Adrenal gland (tissue), 19 donors: ENCODE measurements at places on chromosomes 1 and 21. TPM values are rescaled to one million over a fixed set of nuclear protein-coding genes. Genes with fewer than 3 reads are reported as not detected.

LMX1A gene
- not detected for total RNA-seq

ACOT11 gene
- 12.1 TPM for total RNA-seq

OTUD7B gene
- 45.7 TPM for total RNA-seq

RYR2 gene
- total RNA-seq: 0.09 TPM

FCRL1 gene
- not detected for total RNA-seq

RNU1-3 gene
- total RNA-seq: 5,330 TPM

PTGFR gene
- 5.6 TPM for total RNA-seq

TNFRSF25 gene
- 27.3 TPM for total RNA-seq

GBP1 gene
- 15.6 TPM for total RNA-seq

FAM163A gene
- not detected for total RNA-seq

UQCRHL gene
- total RNA-seq: 0.57 TPM

BGLAP gene
- 2.1 TPM for total RNA-seq

ZNF670 gene
- total RNA-seq: 1.5 TPM

DNA sequence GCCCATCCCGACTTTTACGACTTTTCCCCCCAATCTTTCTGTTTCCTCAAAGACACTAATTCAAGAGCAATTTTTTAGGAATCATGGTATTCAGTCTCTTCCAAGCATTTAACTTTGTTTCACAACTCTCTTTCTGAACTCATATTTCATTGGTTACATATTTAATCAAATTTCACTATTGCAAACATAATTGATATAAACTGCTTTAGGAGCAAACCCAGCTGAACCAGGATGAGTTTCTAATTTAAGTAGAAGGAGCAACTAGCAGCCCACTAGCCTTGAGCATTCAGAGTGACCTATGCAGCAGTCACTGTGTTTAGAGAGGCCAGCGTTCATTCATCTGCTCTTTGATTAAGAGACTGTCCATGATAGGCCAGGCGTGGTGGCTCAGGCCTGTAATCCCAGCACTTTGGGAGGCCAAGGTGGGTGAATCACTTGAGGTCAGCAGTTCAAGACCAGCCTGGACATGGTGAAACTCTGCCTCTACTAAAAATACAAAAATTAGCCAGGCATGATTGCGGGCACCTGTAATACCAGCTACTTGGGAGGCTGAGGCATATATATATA is 1.8 kb downstream of the CELA2B start:
- peak; percentile 68 for DNase-seq

- no peak for DNase-seq
These were observed 11.6 kb upstream of the GJA9 start for GRCh38 chr1:38892976-38893375.

DNA sequence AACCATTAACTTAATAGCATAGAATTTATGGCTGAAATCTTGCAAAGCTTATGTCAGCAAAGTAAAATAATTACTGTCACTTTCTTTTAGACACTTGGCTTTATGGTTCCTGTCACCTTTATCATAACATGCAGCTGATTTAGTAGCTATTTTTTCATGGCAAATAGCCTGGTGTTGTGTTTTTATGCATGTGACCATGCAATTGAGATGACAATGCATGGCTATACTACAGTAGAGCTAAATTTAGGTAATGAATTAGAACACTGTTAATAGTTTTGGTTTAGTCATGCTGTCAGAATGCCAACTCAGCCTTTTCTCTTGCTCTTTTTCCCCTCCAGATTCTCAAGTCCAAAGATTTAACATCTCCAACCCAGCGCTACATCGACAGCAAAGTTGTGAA is 88.6 kb downstream of the TGFB2 start:
- DNase-seq: no peak

DNA sequence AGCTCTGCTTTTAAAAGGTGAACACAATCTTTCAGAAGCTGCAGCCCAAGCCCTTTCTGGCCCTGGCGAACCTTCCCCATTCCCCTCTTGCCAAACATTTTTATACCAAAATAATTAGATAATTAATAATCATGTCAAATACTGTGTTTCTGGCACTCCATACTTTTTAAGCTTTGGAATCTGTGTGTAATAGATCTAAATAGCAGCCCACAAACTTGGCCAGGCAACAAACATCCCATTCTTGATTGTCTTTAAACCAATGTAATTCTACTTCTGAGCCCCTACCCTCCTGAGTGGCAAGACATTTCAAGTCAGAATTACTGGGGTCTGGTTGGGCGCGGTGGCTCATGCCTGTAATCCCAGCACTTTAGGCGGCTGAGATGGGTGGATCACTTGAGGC is 137.7 kb downstream of the NAV1 start:
- no peak for DNase-seq

GRCh38 chr1:23500466-23500865 is 16.5 kb upstream of the ASAP3 start:
- DNase-seq: no peak

GRCh38 chr1:224065455-224065854 is 48.5 kb upstream of the FBXO28 start:
- DNase-seq: no peak

GRCh38 chr1:34639701-34640100 is 115.1 kb upstream of the GJB5 start:
- no peak for DNase-seq

- no peak for DNase-seq
These were observed 10.3 kb upstream of the CFAP126 start for GRCh38 chr1:161378014-161378413.

DNA sequence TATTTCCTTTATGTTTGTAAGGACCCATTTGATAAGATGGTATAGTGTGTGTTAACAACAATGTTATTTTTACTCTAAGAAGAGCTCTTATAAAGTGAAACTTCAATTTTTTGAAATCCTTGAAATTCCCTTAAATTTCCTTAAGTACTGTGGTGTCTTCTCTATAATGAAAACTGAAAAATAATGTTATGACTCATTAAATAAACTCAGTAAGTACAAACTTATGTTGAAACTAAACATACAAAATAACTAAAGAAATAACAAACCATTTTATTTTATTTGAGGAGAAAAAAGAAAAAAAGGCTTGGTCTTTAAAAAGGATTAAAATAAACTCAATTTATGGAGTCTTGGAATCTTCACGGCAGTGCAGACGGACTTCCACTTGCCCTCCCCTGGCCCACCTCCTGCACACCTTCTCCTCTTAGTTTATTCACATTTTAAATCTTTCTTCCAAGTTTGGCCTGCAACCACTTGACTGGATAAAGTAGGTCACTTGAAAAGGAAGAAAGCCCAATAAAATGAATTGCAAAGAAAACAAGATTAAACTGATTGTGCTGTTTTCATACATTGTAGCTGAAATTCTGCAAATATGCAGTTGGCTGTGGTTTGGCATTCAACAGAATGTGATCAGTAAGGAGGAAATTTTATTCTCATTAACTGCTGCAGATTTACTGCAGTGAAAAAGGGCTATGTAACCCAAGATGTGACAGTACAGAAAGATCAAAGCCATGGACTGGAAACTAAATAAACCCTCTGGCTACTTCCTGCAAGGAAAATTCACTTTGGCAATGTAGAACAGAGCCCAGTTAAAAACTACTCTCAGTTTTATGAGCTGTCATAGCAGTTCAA is 48.5 kb upstream of the SCYL3 start:
- no peak for DNase-seq

GRCh38 chr1:23358310-23358875 is 11.2 kb downstream of the ZNF436 start:
- DNase-seq: peak; percentile 3

GRCh38 chr1:211928993-211929637 is 98.6 kb upstream of the LPGAT1 start:
- DNase-seq: no peak

- DNase-seq: no peak
These were observed 259.2 kb downstream of the FMN2 start for GRCh38 chr1:240350910-240351331.

GRCh38 chr1:155083865-155084721 is 5.5 kb downstream of the EFNA3 start:
- DNase-seq: peak; percentile 63

DNA sequence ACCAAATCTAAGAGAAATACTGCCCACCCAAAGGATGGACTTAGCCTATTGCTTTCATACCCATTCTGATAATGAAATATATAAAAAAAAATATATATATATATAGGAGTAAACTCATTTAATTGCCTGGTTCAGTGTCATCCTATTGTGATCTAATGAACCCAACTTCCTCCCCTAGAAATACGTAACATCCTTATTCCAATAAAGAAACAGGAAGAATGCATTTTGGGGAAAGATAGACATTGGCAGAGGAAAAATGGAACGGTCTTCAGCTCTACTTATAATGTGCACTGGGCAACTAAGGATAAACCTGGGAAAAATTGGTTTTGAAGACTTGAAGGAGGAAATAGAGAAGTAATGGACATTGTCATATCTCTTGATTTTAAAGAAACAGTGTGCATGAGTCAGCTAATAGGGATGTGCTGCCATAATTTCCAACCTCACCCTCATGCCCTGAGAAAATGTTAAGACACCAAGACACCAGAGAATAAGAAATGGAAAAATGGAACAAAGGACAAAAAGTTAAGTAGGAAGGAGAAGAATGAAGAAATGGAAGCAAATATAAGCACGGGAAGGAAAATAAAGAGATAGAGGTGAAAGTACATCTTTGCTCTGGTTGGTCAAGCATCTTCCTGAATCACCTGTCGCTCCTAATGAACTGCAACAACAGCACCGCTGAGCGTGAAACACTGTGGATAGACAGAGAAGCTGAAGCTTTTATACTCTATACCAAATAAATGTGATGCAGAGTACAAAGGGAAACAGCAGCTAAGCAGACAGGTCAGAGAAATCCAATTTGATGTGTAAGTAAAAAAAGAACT is 5.4 kb downstream of the UBR4 start:
- DNase-seq: no peak

DNA sequence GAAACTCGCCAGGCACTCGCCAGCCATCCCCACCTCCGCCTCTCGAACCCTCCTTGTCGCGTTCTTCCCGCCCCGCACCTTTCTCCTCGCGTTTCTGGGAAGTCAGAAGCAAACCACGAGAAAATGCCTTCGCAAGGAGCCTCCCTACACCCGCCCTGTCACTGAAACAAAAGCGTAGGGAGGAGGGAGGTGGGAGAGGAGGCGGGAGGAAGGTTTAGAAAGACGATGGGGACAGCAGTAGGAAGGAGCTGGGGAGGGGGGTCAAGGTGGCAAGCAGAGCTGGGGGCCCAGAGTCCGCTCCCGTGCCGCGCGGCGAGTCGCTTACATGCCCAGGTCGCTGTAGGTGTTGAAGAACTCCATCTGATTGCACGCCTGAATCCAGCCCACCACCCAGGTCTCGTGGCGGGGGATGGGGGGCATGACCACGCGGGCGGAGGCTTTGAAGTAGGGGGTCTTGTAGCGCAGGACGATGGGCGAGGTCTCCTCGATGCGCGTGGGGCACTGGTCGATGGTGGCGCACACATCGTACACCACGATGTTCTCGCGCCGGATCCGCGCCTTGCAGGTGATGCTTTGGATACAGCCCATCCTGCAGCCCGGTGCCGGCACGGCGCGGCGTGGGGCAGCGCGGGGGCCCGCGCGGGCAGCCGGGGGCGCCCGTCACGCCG is 1.0 kb downstream of the FAM78B start:
- DNase-seq: peak; percentile 21

- peak; percentile 24 for DNase-seq
These were observed 76.1 kb upstream of the HOOK1 start for GRCh38 chr1:59738591-59739015.

- no peak for DNase-seq
These were observed 34.5 kb downstream of the LHX9 start for GRCh38 chr1:197951617-197952175.

GRCh38 chr21:21818898-21819297 is 820.7 kb downstream of the NCAM2 start:
- DNase-seq: no peak

DNA sequence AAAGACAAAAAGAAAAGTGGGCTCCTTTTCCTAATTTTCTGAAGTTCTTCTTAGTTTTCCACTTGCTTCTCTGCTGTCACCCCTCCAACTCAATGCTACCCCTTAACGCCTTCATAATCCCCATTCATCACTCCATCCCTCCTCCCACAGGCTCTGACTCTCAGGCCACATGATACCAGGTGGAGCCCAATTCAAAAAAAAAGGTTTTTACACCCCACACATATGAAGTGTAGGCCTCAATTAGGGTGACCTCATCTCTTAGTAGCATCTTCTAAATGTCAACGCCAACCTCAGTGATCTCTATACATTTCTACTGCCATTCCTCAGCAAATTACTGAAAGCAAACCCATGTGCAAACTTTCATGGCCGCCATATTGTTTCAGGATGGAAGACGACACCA is 6.4 kb downstream of the SSBP3 start:
- no peak for DNase-seq

DNA sequence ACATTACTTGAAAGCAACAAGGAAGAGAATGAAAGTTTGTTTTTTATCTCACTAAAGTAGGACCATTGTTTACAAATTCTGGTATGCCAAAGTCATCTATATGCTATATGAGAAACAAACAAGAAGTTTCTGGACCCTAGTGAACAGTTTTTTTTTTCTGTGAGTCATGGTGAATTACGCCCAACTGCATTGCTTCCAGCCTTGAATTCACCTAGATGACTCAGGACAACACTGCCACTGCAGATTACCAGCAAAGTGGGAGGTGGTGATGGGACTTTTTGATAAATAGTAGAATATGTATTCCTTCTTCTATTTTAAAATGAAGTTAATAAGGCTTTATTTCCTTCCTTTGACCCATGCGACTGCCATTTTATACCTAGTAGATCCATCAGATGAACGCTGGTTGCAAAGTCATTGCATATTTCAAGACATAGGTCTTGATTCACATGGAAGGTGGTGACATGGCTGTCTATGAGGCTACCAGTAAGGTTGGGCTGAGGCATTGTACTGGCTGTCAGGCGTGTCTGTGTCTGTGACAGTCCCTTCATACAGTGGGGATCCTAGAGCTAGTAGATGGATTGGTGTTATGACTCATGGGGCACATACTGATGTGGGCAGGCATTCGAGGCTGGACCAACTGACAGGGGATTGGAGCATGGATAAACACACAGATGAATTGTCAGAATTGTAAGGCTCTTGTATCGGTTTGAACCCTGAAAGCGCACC is 49.1 kb upstream of the APOBEC4 start:
- DNase-seq: no peak

- no peak for DNase-seq
These were observed 1.1 kb upstream of the ARHGAP30 start for GRCh38 chr1:161070761-161071160.

- DNase-seq: no peak
These were observed 12.9 kb upstream of the SLC2A7 start for GRCh38 chr1:9038881-9039760.

DNA sequence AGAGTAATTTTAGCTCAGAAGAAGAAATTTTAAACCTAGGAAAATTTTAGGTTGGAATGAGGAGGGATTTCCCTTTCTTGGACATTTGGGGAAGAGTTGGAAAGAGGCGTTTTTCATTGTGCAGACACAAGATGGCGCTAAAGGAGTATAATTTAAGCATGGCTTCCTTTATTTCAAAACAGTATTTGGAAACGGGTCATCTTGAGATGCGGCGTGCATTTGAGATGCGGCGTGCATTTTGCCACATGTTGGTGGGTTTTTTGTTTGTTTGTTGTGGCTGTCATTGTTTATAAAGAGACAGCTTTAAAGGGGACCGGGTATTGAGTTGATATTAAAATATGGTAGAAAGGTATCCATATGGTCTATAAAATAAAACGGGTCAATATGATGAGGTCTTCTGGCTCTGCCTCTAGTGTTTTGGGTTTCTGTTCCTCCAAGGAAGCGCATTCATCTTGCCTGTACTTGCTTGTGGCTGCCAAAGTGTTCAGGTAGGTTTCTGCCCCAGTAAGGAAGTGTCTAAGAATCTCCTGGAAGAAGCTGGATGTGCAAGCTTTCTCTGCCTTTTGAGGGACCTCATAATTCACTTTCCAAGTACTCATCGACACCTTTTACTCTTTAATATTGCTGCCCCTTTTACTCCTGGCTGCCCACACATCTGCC is 210.3 kb downstream of the SLC35F3 start:
- peak; percentile 61 for DNase-seq
